Fibroblast of skin of right biceps (primary cell): ENCODE measurements at places on chromosomes 1 and 21.

GRCh38 chr1:40786995-40787705, 3.6 kb downstream of the KCNQ4 start:
- DNase-seq = no peak

- DNase-seq = no peak
Measured at GRCh38 chr1:156423422-156424352, 54.7 kb downstream of the RHBG start.

- no peak for DNase-seq
Measured at GRCh38 chr1:41659903-41660302, 175.4 kb upstream of the EDN2 start.

- DNase-seq = no peak
Measured at GRCh38 chr1:40757084-40757483, 26.5 kb upstream of the KCNQ4 start.

DNA sequence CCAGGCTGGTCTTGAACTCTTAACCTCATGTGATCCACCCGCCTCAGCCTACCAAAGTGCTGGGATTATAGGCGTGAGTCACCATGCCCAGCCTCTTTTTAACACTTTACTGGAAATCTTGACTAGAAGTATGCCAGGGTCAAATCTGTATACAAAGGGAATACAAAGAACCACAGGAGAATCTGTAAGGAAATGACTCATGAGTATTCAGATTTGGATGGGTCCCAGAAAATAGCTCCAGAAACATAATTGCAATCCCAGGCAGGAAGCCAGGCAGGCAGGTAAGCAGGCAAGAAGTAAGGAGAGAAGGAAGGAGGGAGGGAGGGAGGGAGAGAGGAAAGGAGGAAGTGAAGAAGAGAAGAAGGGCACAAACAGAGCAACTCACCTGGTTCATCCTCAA, 22.8 kb upstream of the TIAM1 start:
- peak; percentile 94 for DNase-seq

- DNase-seq = no peak
Measured at GRCh38 chr1:75099581-75099980, 34.6 kb upstream of the LHX8 start.
